ENCODE measurements at places on chromosomes 2 and 18.

GRCh38 chr2:33240178-33240577, 236.3 kb upstream of the RASGRP3 start:
- no peak for DNase-seq

DNA sequence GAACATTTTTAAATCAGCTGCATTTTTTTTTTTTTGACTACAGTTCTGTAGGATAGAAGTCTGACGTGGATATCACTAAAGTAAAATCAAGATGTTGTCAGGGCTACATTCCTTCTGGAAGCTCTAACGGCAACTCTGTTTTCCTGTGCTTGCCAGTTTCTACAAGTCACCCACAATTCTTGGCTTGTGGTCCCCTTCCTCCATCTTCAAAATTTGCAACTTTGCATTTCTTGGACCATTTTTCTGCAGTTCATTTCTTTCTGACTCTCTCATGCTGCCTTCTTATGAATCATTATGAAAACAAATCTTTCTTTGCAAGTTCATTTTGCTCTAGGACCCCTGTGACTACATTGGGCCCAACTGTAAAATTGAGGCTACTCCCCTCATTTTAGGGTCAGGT, 367.9 kb downstream of the DSC3 start:
- DNase-seq: no peak

DNA sequence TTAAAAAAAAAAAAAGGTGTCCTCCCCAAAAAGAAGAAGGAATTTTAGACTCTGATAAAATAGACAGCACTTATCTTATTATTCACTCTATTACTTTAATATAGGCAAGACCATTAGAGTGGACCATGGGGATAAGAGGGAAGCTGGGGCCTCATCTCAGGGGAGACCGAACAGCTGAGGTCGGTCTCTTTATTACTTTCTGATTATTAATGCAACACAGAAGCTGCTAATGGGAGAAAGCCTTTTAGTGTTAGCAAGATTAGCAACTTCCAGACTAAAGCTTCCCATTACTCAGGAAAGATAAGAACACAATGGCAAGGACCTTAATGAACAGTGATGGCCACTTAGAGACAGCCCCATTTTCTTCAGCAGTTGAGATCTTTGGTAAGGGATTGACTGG, 135.5 kb downstream of the TMEFF2 start:
- DNase-seq: no peak

DNA sequence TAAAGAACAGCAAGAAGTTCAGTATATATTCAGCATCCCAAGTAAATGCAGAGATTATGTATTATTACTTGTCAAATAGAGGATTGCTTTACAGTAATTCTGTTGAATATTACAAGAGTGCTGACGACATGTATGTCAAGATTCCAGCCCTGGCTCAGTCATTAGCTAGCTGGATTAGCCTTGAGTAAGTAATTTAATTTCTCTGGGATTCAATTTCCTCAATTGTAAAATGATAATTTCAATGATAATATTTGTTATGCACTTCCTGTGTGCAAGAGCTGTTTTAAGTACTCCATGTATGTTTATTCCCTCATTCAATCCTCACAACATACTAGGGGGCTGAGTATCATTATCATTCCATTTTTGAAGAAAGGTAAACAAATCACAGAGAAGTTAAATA, 44.0 kb downstream of the TCF4 start:
- no peak for DNase-seq

- no peak for DNase-seq
Observed at GRCh38 chr2:38532366-38532765, 70.4 kb downstream of the HNRNPLL start.

All from activated CD4-positive, alpha-beta T cell treated with anti-CD3 and anti-CD28 coated beads, Interleukin-2, amount 50 U/mL, for 1 hour (primary cell).